ENCODE measurements at places on chromosomes 2 and 18.

GRCh38 chr2:20209373-20210109 is 15.4 kb downstream of the SDC1 start:
- DNase-seq = no peak

DNA sequence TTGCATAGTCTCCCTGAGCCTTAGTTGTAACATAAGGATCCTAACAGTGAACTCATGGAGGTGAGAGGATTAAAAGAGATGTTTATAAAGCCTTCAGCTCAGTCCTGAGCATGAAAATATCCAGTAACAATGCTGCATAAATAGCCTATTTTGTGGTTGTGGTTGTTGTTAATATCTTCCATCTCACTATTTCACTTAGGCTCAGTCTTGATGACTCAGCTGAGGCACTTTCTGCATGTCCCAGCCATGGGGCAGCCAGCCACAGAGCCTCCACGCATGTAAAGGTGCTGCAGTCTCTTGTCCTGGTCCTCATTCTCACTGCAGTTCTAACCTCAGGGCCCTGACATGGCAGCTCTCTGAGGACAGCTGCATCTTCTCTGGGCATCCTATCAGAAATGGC is 218.8 kb upstream of the PKDCC start:
- DNase-seq = no peak

DNA sequence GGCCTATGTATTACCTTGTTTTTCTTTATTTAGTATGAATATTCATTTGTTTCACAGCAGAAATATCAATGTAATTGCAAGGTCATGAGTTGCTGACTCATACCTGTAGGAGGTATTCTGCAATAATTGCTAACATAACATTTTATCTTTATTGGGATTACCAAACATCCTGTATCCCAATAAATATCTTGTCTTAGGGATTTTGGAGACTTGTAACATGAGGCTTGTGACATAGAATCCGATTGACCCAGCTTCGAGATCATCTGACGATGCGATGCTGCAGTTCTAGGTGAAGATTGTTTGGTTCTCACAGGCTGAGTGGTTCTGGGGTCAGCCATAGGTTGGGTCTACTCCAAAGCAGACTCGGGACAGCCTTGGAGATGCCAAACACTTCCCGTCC is 133.4 kb upstream of the RND3 start:
- DNase-seq = no peak

DNA sequence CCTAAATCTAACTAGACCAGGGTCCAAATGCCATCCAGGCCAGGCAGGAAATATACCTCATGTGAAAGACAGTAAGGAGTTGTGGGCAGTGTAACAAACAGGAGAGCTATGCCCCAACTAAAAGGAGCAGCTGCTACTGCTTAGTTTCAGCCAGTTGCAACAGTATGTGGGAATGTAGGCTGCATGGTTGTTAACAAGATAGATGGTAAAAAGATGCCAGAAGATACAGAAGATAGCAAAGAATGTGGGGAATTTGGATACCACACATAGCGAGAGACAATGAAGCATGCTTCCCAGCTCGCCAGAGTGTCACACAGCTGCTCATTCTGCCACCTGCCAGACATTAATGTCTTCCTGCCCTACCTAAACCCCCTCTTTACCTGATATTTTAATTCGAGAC is 39.4 kb upstream of the CYBRD1 start:
- no peak for DNase-seq

DNA sequence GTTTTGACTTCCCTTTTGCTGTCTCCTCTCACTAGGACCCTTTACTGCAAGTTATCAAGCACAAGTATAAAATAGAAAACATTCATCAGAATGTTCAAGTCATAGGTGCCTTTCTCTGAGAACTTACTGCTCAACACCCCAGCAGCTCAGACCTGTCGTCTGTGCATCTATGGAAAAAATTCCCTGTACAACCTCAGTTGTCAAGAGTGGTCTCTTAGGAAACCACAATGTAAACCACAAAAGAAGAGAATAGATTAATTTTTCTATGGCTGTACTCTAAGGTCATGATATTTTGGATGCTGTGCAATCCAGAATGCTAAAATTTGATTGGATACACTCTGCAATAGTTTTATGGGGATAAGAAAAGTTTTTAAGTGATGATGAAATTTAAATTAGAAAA is 84.1 kb downstream of the RBMS1 start:
- no peak for DNase-seq

DNA sequence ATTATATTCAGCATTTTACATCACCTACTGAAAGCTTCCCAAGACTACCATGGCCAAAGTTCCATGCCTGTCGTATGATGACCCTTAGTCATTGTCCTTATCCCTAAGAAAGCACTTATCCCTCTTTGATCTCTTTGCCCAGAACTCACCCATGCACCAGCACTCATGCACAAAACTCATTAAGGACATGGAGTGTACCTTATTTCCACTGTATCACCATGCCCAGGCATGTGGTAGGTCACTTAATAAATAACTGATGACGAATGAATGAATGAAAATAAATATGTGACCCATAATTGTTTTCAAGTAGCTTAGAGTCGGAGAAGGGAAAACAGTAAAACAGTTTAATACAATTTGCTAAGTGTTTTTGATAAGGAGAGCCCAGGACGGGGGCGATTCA is 220.1 kb downstream of the IKZF2 start:
- no peak for DNase-seq

DNA sequence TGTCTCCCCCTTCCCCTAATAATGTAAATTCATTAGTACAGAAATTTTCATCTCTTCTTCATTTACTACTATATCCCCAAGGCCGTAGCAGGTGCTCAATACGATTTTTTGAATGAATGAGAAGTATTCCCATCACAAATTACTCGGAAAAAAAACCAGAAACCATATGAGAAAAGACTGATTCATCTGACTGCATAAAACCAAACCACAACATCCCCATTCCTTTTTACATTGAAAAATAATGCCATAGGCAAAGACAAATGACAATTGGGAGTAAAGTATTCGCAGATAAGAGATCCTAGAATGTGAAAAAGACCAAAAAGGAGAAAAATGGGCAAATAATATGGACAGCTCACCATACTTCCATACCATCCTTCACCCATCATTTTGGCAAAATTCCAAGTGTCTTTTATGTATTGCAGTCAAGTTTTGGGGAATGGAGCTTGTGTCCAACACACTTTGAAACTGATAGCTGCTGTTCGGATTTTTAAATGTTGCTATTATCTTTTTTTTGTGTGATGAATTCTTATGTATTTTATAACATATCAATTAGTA is 1.5 kb downstream of the ZC3H8 start:
- no peak for DNase-seq

- DNase-seq = no peak
Observed at GRCh38 chr2:212385241-212385640, 153.4 kb downstream of the ERBB4 start.

- DNase-seq = no peak
Observed at GRCh38 chr2:240869956-240870875, 1.6 kb downstream of the AGXT start.

DNA sequence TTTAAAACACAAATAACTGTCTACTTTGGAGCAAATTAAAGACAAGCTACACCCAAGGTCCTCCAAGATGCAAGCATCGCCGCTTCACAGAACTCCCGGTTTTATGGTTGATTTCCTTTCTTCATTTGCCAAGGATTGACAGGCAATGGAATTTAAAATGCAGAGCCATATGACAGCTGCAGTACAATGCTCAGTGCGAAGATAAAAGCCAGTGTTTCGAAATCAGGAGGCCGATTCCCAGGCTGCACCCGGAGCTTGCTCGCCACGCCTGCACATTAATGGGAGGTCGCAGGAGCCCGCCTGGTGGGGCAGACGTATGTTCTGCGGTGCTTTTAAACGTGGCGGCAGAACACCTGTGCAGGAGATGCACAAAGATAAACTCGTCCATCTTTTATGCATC is 727.6 kb upstream of the SOX11 start:
- DNase-seq = no peak

GRCh38 chr2:70946832-70947442 is 11.2 kb downstream of the ATP6V1B1 start:
- DNase-seq = peak; percentile 33

DNA sequence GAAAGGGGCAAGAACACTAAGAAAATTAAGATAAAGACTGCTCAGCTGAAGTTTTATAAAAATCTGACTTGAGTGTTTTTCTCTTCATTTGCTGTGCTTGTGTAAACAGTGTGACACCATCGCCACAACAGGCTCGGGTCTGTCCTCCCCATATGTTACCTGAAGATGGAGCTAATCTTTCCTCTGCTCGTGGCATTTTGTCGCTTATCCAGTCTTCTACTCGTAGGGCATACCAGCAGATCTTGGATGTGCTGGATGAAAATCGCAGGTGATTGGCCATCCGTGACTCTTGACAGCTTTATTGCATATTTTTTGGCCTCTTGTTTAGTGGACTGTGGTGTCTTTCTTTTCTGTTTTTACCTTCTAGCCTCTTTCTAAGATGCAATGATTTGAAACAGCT is 22.1 kb downstream of the MFF start:
- DNase-seq = no peak

DNA sequence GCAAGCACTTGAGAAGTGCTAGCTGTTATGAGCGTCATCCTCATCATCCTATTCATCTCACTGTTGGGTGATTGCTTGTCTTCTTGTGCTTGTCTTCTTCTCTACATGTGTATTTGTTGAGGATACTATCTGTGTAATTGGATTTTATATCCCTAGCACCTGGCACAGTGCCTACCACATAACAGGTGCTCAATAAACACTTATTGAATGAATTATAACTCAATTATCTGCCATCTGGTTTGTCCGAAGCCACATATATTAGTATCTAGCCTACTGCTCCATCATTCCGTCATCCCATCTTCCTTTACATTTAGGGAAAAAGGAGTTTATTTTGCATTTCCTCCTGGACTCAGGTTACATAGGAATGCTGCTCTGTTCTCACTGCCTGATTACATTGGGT is 330.4 kb upstream of the ETAA1 start:
- no peak for DNase-seq

GRCh38 chr18:62781893-62782292 is 66.6 kb downstream of the PHLPP1 start:
- no peak for DNase-seq

DNA sequence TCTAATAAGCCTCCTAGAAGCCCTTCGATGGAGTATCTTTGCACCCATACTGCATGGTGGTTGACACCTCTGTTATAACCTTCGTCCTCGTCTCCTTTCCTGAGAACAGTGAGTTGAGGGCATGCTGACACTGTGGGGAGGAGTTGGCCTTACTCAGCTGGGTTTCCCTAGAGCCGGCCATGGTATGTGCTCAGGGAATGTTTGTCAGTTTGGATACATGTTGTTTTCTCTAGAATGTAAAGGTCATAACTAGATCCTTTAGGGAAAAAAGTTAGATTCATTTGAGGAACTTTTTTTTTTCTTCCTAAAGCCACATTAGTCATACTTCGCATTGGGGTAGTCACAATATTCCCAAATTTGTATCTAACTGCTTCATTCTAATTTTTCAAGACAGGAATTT is 106.0 kb upstream of the FOSL2 start:
- DNase-seq = no peak

- no peak for DNase-seq
Observed at GRCh38 chr18:64244571-64244970, 95.7 kb upstream of the LINC00305 start.

DNA sequence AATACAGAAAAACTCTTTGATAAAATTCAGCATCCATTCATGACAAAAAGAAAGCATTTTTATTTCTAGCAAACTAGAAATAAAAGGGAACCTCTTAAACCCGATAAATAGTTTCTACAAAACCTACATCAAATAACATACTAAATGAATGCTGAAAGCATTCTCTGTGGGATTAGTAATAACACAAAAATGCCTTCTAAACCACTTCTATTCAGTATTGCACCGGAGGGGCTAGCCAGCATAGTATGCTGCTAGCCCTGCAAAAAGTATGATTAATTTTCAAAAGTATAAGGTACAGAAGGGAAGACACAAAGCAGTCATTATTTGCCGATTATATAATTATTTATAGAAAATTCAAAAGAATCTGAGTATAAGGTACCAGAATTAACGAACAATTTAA is 145.2 kb downstream of the DTNB start:
- no peak for DNase-seq

GRCh38 chr2:212037062-212037461 is 501.5 kb downstream of the ERBB4 start:
- DNase-seq = no peak

DNA sequence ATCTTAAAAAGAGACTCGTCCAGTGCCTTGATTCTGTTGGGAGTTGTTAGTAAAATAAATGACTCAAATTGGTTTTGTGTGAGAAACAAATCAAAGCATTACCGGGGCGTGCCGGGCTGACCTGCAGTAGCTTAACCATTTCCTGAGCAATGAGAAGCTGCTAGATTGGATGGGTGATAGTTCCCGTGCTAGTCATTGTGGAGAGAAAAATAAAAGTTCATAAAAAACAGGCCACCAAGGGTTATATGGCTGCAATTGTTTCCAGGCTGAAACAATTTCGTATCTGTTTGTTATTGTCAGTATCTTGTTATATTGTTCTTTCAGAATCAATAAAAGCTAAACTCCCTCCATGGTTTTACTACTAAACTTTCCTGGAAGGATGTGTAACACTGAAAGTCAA is 314.4 kb downstream of the MTX2 start:
- no peak for DNase-seq

GRCh38 chr2:211946960-211947359 is 591.6 kb downstream of the ERBB4 start:
- no peak for DNase-seq

GRCh38 chr2:177207101-177207500 is 5.5 kb upstream of the HNRNPA3 start:
- no peak for DNase-seq

GRCh38 chr2:95048825-95049682 is 23.5 kb downstream of the MAL start:
- no peak for DNase-seq
